Natural killer cell treated with Interleukin-12 subunit alpha and Interleukin-12 subunit beta and Interleukin-15 and Interleukin-18, amount 100 ng/mL, for 72 hours (primary cell): ENCODE measurements at places on chromosomes 12 and 14. TPM values are rescaled to one million over a fixed set of nuclear protein-coding genes. Genes with fewer than 3 reads are reported as not detected.

- no peaks in the 10 kb centered on the region for H3K4me1 ChIP-seq
- DNase-seq: no peak
- H3K27me3 ChIP-seq: peaks cover 9% of the 10 kb centered on the region
- no peak overlapping the region for H3K27ac ChIP-seq
- H3K36me3 ChIP-seq: no peaks in the 10 kb centered on the region
Observed at GRCh38 chr12:108985750-108986149, 35.1 kb downstream of the SVOP start.

DNA sequence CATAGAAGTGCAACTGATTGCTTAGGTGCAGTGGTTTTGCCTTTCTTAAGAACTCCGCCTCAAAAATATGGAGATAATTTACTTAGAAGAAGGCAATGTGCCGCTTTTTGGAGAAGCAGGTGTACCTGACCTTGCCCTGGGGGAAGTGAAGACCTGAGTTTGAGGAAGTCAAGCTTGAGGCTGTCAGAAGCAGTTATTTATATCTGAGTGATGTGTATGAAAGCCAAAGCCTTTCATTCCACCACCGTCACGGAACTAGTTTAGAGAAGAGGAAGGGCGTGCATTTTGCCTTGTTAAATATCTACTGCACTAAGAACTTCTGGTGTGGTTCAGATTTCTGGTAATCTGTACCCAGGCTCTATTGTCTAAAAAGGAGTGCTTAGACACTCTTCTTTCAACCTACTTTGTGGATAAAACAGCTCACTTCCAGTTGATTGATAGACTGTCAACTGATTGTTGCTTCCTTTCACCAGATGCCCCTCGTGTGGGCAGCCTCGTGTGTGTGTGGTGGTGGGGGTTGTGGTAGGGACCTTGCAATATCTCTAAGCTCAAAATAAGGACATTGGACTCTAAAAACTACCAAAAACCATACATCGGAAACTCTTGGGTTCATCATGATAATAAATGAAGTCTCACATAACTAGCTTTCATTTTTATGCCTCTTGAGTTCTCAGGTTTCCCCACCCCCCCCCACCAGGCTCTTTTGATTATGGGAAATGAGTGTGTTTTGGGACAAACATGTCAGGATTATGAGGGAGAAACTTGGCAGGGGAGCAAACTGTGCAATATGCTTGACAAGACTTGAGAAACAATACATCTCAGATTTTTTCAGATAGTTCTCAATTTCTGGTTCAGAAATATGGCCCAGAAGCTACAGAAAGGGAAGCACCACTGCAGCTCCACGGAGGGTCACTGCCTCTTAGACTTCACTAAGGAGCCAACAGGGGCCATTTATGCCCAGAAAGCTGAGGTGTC lies 78.6 kb downstream of the ARF6 start:
- H3K4me1 ChIP-seq: peaks cover 32% of the 10 kb centered on the region
- no peak for DNase-seq
- peak overlapping the region; percentile 99 for H3K27ac ChIP-seq
- peak overlapping the region; percentile 96 for H3K4me3 ChIP-seq
- H3K27me3 ChIP-seq: no peaks in the 10 kb centered on the region

DNA sequence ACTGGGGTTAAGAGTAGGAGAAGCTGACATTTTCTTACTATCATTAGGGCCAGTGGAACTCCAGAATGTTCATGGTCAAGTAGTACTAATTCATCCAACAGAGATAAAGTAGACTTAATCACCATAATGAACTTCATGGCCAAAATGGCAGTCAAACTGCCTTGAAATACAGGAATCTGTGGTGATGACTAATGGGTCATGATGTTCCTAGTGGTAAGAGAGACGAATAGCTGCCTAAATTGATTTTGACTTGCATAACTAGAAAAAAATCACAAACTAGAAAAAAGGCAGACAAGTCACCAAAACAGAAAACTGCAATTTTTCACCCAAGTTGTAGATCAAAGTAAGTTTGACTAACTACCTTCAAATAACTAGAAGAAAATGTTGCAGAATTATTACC lies 138.5 kb downstream of the MGAT4C start:
- no peak overlapping the region for H3K27ac ChIP-seq
- no peaks in the 10 kb centered on the region for H3K36me3 ChIP-seq
- DNase-seq: no peak
- no peaks in the 10 kb centered on the region for H3K4me1 ChIP-seq

DNA sequence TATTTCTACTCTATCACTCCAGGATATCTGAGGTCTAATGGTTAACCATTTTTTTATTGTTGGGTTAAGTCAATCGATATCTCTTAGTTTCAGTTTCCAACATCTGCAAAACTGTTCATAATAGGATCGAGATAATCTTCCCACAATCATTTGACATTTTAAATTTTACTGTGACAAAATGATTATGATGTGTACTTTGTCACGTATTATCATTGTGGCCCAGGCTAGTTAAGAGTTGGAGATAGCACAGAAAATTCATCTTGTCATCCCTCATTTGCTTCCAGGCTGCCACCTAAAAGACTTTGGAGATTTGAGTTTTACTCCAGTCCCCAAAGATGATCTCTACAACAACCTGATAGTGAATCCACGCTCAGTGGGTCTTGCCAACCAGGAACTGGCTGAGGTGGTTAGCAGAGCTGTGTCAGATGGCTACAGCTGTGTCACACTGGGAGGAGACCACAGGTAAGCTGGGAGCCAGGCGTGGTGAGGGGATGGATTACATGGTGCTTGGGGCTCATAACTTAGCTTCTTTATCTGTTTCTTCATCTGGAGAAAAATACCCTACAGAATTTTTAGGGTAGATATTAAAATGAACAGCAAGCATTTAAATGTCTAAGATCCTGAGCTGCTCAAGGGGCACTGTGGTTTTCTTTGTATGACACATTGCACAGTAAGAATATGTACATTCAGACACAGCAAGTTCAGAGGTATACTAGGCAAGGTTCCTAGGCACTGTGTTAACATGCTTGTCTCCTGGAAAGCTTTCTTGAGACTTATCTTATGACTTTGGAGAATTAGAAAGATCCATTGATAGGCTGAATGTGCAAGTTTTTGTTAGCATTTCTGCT lies 22.4 kb downstream of the ARG2 start:
- peak overlapping the region; percentile 76 for H3K27ac ChIP-seq
- H3K4me3 ChIP-seq: no peak overlapping the region
- peaks cover 3% of the 10 kb centered on the region for H3K4me1 ChIP-seq
- H3K36me3 ChIP-seq: no peaks in the 10 kb centered on the region
- DNase-seq: no peak

DNA sequence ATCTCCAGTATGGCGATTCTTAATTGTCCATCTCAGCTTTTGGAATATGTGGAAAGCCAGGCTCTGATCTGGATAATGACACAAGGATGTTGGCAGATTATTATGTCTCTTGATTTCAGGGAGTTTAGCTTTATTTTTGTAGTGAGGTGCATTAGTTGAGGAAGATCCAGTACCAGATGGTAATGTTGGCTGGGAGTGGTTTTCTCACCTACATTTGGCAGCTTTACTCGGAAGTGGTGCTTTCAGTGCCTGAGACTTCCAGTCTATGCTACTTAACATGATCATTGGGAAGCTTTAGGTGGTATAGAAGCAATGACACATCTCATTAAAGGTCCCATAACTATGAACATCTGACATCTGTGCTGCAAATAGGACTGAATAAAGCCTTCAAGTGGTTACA lies 7.5 kb downstream of the SLC15A5 start:
- no peak overlapping the region for H3K27ac ChIP-seq
- no peaks in the 10 kb centered on the region for H3K27me3 ChIP-seq
- DNase-seq: no peak
- H3K4me3 ChIP-seq: no peak overlapping the region

- H3K27ac ChIP-seq: no peak overlapping the region
- peaks cover 2% of the 10 kb centered on the region for H3K27me3 ChIP-seq
- no peak overlapping the region for H3K4me3 ChIP-seq
- no peaks in the 10 kb centered on the region for H3K36me3 ChIP-seq
- H3K4me1 ChIP-seq: peaks cover 5% of the 10 kb centered on the region
Observed at GRCh38 chr14:31230573-31230958, 23.0 kb upstream of the HECTD1 start.

DNA sequence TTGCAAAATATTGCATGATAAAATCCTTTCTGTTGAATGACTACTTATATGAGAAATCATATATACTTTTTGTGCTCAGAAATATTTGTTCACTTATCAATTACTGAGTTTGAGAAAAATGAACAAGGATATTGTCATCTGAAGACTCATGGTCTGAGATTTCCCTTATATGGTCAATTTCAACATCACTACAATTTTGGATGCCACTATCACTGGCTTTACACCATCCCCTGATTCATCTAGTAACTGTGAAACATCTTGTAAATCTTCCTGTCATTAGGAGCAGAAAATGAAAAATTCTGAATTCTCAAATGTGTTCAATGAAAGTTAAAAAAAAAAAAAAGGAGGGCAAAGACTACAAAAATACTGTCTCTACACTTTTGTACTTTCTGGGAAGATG lies 21.8 kb upstream of the GXYLT1 start:
- no peak overlapping the region for H3K4me3 ChIP-seq
- no peak for DNase-seq
- peak overlapping the region; percentile 38 for H3K27ac ChIP-seq
- H3K27me3 ChIP-seq: no peaks in the 10 kb centered on the region

DNA sequence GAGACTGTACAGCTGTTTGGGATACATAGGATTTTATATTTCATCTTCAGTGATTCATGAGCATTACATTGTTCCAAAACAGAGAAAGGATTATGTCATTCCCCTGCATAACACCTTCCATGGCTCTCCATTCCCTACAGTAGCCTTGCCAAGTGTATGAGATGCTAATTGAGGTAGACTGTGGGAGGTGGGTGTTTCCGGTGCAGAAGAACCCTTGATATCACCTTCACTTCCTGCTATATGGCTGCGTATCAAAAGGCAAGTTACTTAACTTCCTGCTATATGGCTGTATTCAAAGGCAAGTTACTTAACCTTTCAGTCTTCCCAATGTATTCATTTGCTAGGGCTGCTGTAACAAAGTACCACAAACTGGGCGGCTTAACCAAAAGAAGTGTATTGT lies 11.2 kb downstream of the FAR2 start:
- H3K27me3 ChIP-seq: no peaks in the 10 kb centered on the region
- H3K4me3 ChIP-seq: peak overlapping the region; percentile 18
- no peaks in the 10 kb centered on the region for H3K36me3 ChIP-seq
- DNase-seq: no peak

- H3K27me3 ChIP-seq: peaks cover 6% of the 10 kb centered on the region
- no peak overlapping the region for H3K27ac ChIP-seq
- H3K4me3 ChIP-seq: no peak overlapping the region
- no peak for DNase-seq
- no peaks in the 10 kb centered on the region for H3K36me3 ChIP-seq
- no peaks in the 10 kb centered on the region for H3K4me1 ChIP-seq
Observed at GRCh38 chr12:31008241-31008761, 65.4 kb upstream of the DDX11 start.

DNA sequence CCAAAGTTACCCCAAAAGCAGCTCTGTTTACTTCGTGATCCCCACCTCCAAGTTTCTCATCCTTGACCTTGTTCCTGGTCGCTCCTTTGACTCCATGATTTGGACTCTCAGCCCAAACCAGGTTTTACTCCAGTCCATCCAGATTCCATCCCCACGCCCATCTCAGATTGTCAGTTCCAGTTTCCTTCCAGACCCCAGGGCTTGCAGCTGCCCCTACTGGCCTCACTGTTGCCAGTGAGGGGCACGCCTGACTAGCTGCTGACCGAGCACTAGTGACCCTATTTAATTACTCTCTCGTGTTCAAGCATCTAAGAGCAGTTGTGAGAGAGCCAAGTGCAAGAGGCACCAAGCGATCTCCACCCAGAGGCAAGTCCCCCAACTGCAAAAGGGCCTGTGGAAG lies 155.1 kb upstream of the FUT8 start:
- no peak overlapping the region for H3K27ac ChIP-seq
- H3K4me1 ChIP-seq: no peaks in the 10 kb centered on the region
- DNase-seq: no peak
- H3K36me3 ChIP-seq: no peaks in the 10 kb centered on the region
- H3K4me3 ChIP-seq: no peak overlapping the region
- H3K27me3 ChIP-seq: peaks cover 8% of the 10 kb centered on the region

- peaks cover 23% of the 10 kb centered on the region for H3K27me3 ChIP-seq
- H3K4me1 ChIP-seq: no peaks in the 10 kb centered on the region
- DNase-seq: no peak
- H3K36me3 ChIP-seq: no peaks in the 10 kb centered on the region
Observed at GRCh38 chr12:112574896-112575558, 156.3 kb downstream of the PTPN11 start.

ART4 gene
- not detected for total RNA-seq

DNA sequence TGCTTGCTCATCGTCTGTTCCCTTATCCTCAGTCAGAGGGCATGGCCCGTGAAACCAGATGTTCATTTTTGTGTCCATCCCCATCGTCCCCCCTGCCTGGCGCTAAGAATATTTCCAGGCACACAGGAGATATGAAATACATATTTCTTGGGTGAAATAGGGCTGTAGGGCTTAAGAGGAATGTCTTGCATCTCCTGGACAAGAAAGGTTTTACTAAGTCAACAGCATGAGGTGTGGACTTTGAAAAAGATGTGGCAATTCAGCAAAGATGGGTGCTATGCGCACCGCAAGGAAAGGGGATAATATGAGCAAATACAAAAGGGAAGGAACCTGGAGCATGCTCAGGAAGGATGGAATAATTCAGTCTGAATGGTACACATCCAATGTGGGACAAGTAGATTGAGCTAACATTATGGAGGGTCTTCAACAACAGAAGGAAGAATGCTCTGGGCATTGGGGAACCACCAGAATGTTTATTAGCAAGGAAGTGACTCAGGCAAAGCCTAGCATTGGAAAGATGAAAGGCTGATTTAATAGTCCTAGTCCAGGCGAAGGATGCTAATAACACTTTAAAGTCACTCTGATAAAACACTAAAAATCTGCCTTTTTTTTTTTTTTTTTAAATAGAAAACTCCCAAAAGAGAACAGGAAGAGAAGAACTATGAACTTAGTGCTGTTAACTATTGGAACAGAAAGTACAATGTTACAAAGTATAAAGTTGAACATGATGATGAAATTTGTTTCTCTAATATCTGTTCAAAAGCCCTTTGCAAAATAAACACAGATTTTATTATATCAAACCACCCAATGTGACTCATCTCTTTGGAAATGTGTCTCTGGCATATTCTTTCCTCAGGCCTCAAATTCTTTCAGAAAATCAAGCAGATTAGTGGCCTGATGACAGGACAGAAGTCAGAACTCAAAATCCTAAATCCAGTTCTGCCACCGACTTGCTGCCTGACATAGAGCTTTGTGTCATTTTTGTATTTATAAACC lies 449.5 kb downstream of the BCAT1 start:
- no peaks in the 10 kb centered on the region for H3K4me1 ChIP-seq
- H3K27me3 ChIP-seq: no peaks in the 10 kb centered on the region
- H3K36me3 ChIP-seq: no peaks in the 10 kb centered on the region
- no peak overlapping the region for H3K27ac ChIP-seq
- no peak overlapping the region for H3K4me3 ChIP-seq

STYK1 gene
- 10.7 TPM for total RNA-seq

- no peak overlapping the region for H3K4me3 ChIP-seq
- H3K36me3 ChIP-seq: no peaks in the 10 kb centered on the region
- no peak overlapping the region for H3K27ac ChIP-seq
- no peak for DNase-seq
- no peaks in the 10 kb centered on the region for H3K4me1 ChIP-seq
Observed at GRCh38 chr14:59347915-59348314, 117.3 kb downstream of the GPR135 start.

- H3K4me1 ChIP-seq: no peaks in the 10 kb centered on the region
- no peaks in the 10 kb centered on the region for H3K36me3 ChIP-seq
- no peak overlapping the region for H3K4me3 ChIP-seq
- H3K27ac ChIP-seq: no peak overlapping the region
- no peak for DNase-seq
Observed at GRCh38 chr12:80692114-80692513, 15.3 kb upstream of the MYF6 start.

- DNase-seq: no peak
- H3K27me3 ChIP-seq: peaks cover 38% of the 10 kb centered on the region
- no peaks in the 10 kb centered on the region for H3K36me3 ChIP-seq
- no peak overlapping the region for H3K27ac ChIP-seq
- no peak overlapping the region for H3K4me3 ChIP-seq
- H3K4me1 ChIP-seq: no peaks in the 10 kb centered on the region
Observed at GRCh38 chr14:95250140-95250769, 69.5 kb downstream of the CLMN start.
